ENCODE measurements at places on chromosomes 3 and 15. TPM values are rescaled to one million over a fixed set of nuclear protein-coding genes. Genes with fewer than 3 reads are reported as not detected.

DNA sequence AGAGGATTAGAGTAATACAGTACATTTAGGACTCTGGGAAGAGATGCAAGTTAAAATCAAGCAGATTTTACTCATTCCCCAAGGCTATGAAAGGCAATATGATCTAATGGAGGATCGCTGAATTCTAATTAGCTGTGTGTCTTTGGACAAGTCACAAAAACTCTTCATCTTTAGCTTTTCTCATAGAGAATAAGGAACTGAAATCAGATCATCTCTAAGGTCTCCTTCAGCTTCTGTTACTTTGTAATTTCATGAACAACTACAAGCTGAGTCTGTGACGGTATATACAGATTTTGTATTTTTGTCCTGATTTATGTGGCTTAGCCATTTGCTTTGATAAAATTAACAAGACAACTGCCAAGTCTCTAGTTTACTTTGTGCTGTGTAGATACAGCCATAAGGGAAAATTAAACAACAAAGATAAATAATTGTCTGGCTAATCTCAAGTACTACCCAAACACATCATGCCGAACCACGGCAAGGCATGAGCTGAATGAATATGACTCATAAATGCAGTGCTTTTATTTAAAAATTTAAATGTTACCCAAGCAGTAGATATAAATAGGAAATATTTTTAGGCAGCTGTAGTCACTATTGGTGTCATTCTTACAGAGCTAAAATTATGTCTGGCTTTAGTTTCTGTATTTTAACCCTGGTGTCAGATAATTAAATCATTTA lies 81.5 kb downstream of the GAP43 start:
- H3K36me3 ChIP-seq, result no peaks in the 10 kb centered on the region
- no peaks in the 10 kb centered on the region for H3K27me3 ChIP-seq
- no peak for DNase-seq
- H3K4me3 ChIP-seq, result no peak overlapping the region

GRCh38 chr3:48130321-48130904 lies 57.8 kb downstream of the CDC25A start:
- H3K4me1 ChIP-seq, result peaks cover 14% of the 10 kb centered on the region
- H3K27ac ChIP-seq, result peak overlapping the region; percentile 91
- peak overlapping the region; percentile 18 for H3K4me3 ChIP-seq
- H3K27me3 ChIP-seq, result no peaks in the 10 kb centered on the region
- peak; percentile 55 for DNase-seq

GRCh38 chr3:100268156-100268555 lies 7.4 kb downstream of the TBC1D23 start:
- no peak overlapping the region for H3K4me3 ChIP-seq
- no peak for DNase-seq
- H3K4me1 ChIP-seq, result peaks cover 9% of the 10 kb centered on the region

DNA sequence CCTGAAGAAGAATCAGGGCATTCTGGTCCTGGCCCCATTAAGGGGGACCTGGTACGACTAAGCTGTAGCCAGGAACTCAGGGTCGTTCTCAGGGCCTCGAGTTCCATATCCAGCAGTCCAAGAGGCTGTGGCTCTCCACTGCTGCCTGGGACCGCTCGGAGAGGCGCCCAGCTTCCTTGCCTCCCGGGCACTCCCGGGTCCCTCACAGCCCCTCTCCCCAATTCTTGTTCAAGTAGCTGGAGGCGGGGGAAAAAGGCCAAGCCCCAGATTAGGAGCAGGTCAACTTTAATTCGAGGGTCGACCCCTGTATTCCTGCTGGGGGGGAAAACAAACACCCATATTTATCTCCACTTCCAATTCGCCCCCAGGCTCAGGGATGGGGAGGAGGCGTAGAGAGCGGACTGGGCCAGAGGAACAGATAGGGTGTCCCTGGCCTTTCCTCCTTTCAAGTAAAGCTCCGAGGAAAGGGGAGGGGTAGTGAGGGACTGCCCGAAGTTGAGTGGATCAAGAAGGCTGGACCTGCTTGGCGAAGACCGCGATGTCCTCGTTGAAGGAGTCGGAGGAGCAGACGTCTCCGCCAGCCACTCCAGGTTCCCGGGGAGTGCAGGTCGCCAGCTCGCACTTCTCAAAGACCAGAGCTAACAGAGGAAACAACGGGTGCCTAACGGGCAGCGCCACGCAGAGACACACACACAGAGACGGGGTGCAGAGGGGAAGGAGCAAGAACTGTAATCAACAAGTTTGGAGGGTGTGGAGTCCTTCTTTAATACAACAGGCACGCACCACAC lies 4.4 kb downstream of the MEIS2 start:
- peak overlapping the region; percentile 100 for H3K27ac ChIP-seq
- no peak for DNase-seq
- peaks cover 43% of the 10 kb centered on the region for H3K4me1 ChIP-seq
- no peaks in the 10 kb centered on the region for H3K27me3 ChIP-seq
- H3K36me3 ChIP-seq, result peaks cover 50% of the 10 kb centered on the region

- no peaks in the 10 kb centered on the region for H3K27me3 ChIP-seq
- H3K4me3 ChIP-seq, result no peak overlapping the region
- DNase-seq, result no peak
These were observed 30.5 kb downstream of the TLNRD1 start for GRCh38 chr15:81031203-81031602.

DNA sequence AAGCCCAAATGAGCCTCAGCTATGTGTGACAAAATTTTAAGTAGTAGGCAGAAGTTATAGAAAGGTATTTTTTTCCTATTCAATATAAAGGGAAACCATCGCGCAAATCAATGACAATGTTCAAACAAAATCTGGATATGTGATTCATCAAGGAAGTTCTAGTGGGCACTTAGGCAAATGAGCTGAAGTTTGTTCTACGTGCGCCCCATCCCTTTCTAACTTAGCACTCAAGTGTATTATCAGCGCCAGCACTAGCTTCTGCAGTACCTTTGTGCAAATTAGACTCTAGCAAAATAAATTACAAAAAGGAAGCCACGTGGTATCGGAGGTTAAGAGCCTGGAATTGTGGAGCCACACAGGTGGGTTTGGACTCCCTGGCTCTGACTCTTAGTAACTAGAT lies 91.1 kb downstream of the TBL1XR1 start:
- peaks cover 2% of the 10 kb centered on the region for H3K36me3 ChIP-seq
- no peak for DNase-seq
- peak overlapping the region; percentile 30 for H3K27ac ChIP-seq
- no peaks in the 10 kb centered on the region for H3K27me3 ChIP-seq
- H3K4me3 ChIP-seq, result no peak overlapping the region

DNA sequence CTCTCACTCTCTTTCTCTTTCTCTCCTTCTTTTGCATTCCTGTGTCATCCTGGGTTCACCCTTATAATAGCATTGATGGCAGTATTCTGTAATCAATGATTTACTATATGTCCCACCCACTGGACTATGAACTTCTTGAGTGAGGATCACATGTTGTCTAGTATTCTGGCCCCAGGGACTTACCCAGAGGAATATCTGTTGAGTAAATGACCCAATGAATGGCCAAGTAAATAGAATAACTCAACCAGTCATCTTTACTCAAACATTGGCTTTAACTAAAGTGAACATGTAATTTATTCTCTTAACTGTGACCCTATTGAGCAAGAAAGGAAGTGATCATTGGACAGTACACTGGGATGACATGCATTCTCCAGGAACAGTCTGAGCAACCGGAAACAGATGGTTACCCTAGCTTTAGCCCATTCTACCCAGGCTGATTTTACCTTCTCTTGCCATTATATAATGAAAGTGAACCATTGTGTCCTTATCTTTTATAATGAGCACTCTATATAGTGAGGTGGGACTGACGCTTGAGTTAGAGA lies 94.5 kb upstream of the SOX14 start:
- H3K36me3 ChIP-seq, result no peaks in the 10 kb centered on the region
- no peaks in the 10 kb centered on the region for H3K27me3 ChIP-seq
- no peak overlapping the region for H3K27ac ChIP-seq
- no peak overlapping the region for H3K4me3 ChIP-seq
- no peak for DNase-seq

GRCh38 chr15:63719281-63719680 lies 114.5 kb downstream of the HERC1 start:
- H3K27me3 ChIP-seq, result no peaks in the 10 kb centered on the region
- H3K36me3 ChIP-seq, result peaks cover 30% of the 10 kb centered on the region

DNA sequence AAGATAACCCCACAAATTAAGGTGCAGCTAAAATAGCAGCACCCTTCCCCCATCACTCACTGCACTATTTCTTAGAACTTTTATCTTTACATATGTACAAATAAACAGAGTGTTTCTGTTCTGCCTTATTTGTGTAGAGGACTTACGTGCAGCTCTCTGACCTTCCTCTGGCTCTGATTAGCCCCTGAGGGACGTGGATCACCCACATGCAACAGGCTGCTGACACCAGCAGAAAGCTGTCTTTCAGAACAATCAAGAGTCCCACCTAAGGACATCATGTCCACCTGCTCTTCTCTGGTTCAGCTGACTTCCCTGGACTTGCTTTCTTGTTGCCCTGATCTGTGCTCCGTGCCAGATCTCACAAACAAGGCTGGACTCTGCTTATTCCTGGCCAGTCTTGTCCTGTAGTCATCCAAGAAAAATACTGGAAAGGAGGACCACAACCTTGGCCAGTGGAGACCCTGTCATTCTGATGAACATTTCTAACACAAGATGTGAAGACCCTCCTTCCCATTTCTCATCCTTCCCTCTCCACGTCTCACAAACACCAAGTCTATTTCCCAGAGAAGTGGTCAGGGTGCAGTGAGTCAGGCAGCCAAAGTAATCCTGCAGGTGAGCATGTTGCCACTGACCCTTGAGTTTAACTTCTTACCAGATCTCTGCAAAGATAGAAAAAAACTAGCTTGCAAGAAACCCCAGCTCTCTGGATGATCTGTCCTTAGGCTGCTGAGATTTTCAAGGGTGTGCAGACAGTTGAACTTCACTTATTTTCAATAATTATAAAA lies 243.6 kb upstream of the ICE2 start:
- no peak overlapping the region for H3K4me3 ChIP-seq
- no peak for DNase-seq
- peaks cover 5% of the 10 kb centered on the region for H3K4me1 ChIP-seq
- H3K27me3 ChIP-seq, result peaks cover 6% of the 10 kb centered on the region
- no peak overlapping the region for H3K27ac ChIP-seq

DNA sequence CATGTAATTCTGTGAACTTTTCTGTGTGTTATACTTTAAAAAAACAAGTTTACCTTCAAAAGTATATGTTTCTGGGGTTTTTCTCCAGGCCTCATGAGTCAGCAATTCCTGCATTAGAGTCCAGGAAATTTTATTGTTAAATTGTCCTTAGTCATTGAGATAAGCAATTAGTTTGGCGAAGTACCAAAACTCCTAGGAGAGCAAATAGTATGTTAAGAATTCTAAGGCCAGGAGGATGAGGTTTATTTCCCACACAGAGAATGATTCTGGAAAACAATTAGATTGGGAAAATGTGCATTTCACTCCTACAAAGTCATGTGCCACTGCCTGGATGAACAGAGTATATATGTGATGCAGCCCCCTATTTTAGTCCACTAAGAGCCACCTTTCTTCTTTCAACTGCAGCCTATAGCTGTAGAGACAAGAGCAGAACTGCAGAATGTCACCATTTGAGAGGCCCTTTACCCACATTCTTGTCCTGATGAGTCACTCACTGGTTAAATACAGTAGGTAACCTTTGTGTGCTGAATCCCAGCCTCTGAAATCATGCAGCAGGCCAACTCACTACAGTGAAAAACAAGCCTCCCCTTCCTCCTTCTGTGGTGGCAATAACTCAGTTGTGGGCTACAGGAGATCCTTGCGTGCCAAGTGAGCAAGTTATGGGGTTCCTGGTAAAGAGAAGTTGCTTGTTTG lies 452.8 kb upstream of the THBS1 start:
- DNase-seq, result no peak
- H3K4me3 ChIP-seq, result no peak overlapping the region
- H3K36me3 ChIP-seq, result no peaks in the 10 kb centered on the region

GRCh38 chr3:193853511-193854219 lies 260.7 kb downstream of the OPA1 start:
- DNase-seq, result no peak
- no peak overlapping the region for H3K27ac ChIP-seq
- H3K36me3 ChIP-seq, result no peaks in the 10 kb centered on the region
- peaks cover 31% of the 10 kb centered on the region for H3K4me1 ChIP-seq
- H3K27me3 ChIP-seq, result no peaks in the 10 kb centered on the region
- H3K4me3 ChIP-seq, result no peak overlapping the region

DNA sequence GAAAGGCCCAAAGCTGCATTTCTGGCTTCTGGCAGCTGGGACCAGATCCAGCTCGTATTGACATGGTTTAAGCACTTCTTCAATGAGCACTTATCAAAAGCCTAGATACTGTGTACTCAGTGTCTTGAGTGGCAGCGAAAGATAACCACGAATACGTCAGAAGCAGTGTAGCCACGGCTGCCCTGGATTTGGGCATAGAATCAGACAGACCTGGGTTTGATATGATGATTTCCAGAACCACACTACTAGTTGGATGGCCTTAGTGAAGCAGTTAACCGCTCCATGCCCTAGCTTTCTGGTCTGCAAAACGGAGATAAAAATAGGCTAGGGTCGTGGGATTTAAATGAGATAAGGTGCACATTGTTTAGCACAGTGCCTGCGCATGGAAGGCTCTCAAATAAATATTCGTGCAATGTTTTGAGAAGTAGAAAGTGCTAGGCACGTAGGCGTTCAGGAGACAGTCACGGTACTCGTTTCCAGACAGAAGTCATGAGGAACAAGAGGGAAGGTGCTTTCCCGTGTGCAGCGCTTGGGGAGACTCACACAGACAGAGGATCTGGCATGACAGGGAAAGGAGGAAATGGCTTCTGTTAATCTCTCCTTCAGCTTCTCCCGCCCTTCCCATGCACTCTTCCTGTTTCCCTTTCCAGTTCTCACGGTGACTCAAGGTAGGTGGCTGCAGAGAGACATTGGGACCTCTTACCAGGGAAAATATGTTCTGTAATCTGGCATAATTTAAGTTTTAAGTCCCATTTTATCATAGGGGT lies 70.3 kb downstream of the CCNL1 start:
- peak overlapping the region; percentile 68 for H3K4me3 ChIP-seq
- peak overlapping the region; percentile 98 for H3K27ac ChIP-seq
- no peak for DNase-seq

- peaks cover 3% of the 10 kb centered on the region for H3K4me1 ChIP-seq
- no peak overlapping the region for H3K27ac ChIP-seq
- no peak overlapping the region for H3K4me3 ChIP-seq
- DNase-seq, result no peak
- no peaks in the 10 kb centered on the region for H3K36me3 ChIP-seq
These were observed 10.9 kb upstream of the RTP1 start for GRCh38 chr3:187186375-187186774.

- H3K4me1 ChIP-seq, result peaks cover 34% of the 10 kb centered on the region
- no peaks in the 10 kb centered on the region for H3K36me3 ChIP-seq
- no peaks in the 10 kb centered on the region for H3K27me3 ChIP-seq
- H3K4me3 ChIP-seq, result no peak overlapping the region
- no peak for DNase-seq
- H3K27ac ChIP-seq, result no peak overlapping the region
These were observed 359.8 kb upstream of the C2CD4B start for GRCh38 chr15:62524848-62525247.

- no peak for DNase-seq
- no peaks in the 10 kb centered on the region for H3K27me3 ChIP-seq
- H3K4me3 ChIP-seq, result no peak overlapping the region
- no peak overlapping the region for H3K27ac ChIP-seq
- peaks cover 2% of the 10 kb centered on the region for H3K4me1 ChIP-seq
These were observed 6.9 kb upstream of the ALPK3 start for GRCh38 chr15:84810073-84810840.

- peak overlapping the region; percentile 84 for H3K27ac ChIP-seq
- H3K4me1 ChIP-seq, result peaks cover 17% of the 10 kb centered on the region
- DNase-seq, result no peak
- H3K27me3 ChIP-seq, result no peaks in the 10 kb centered on the region
- peaks cover 14% of the 10 kb centered on the region for H3K36me3 ChIP-seq
These were observed 251.3 kb upstream of the NR2E3 start for GRCh38 chr15:71559098-71559497.

The KNG1 gene
- total RNA-seq, result not detected

The SLC9C1 gene
- 0.69 TPM for total RNA-seq

The CPNE4 gene
- not detected for total RNA-seq

The SERINC4 gene
- 0.09 TPM for total RNA-seq

The PPP4R2 gene
- 117 TPM for total RNA-seq

The ALG1L2 gene
- 2.8 TPM for total RNA-seq

The CHL1 gene
- not detected for total RNA-seq
